ENCODE measurements at places on chromosomes 6 and 20.

DNA sequence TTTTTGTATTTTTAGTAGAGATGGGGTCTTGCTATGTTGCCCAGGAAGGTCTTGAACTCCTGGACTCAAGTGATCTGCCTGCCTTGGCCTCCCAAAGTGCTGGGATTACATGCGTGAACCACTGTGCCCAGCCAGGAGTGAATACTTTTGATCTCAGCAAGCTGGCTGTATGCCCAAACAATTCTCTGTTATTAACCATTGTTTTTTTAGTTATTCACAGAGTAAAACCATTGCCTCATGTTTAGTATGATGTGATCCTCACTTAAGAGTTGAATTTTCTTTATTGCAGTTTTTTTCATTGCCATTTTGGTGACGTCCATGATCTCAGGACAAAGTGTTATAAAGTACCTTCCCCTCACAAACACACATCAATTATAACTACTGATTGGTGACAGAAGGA is 14.8 kb downstream of the C6orf141 start:
- DNase-seq, result no peak

GRCh38 chr20:64077876-64078551 is 1.3 kb downstream of the RGS19 start:
- no peak for DNase-seq

DNA sequence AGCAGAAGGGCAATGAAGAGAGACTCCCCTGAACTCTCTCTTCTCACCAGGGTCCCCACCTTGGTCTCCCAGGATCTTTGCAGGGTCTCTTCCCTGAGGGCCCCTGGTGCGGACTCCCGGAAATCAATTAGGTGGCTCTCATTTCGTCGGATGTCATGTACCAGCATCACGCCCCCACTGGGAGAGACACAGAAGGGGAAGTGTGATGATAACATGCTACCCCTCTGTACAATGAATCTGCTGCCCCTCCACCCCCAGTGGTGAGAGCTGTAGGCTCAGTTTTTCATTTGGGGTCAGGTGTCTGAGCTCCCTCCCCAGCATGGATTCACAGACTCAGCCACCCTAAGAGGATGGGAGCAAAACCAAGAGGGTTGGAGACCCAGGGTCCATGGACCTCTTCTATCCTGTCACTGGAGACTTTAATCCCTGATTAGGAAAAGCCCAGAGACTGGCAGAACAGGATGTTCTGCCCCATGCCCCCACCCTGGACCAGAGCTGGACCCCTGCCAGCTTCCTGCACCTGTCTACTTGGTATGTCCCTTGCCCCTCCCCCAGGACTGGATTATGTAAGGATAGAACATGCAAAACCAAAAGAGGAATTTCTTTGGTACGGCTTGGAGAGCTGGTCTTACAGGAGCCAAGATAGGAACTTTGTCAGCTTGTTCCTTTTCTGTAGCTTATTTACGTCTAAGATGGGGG is 11.1 kb downstream of the GGT7 start:
- DNase-seq, result no peak

- no peak for DNase-seq
These were observed 20.1 kb downstream of the NSFL1C start for GRCh38 chr20:1446536-1446935.

GRCh38 chr6:83708970-83709747 is at the start of gene SNAP91:
TSS of gene SNAP91 (minus strand) at chr6:83709101. CDS start at chr6:83707927, 1,174 bp downstream.
- DNase-seq, result no peak

DNA sequence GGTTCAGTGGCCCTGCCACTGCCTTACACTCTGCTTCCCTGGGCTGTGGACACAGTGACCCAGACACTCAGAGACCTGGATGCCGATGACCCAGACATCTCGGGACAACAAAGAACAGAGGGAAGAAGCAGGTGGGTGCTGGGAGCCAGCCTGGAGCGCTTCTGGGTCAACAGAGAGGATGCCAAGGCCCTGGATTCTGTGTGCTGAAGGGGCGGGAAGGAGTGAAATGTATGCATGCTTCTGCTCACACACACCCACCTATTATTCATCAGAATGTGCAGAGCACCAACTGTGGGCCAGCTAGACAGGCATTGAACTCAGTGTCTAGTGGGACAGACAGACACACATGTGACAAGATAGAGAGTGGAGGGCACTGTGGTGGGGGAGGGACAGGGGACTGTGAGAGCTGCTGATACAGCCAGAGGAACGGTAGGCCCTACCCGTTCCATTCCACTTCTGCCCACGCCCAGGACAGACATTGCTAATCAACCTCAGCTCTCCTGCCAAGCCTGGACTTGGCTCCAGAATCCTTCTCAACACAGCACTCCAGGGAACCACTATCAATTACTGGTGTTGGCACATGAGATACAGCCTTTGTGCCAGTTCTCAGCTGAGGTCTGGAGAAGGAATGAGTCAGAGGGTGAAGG is 20.2 kb downstream of the KCNK15 start:
- no peak for DNase-seq

DNA sequence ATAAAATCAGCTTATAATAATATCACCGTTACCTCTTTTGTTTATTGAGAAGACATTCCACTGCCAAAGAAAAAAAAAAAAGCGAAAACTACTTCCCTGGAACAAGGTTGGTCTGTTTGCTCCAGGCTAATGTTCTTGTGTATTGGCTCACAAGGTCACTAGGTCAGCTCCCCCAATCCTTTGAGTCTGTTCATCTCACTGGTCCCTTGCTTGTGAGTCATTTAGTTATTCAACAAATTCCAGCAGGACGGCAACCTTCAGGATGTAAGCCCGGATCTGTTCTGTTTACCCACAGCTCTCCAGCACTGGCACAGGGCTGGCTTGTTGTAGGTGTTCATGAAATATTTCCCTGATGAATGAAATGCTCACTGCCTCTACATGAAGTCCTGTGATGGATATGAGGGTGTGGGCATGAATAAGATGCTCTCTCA is 3.3 kb downstream of the ARHGAP40 start:
- DNase-seq, result no peak

DNA sequence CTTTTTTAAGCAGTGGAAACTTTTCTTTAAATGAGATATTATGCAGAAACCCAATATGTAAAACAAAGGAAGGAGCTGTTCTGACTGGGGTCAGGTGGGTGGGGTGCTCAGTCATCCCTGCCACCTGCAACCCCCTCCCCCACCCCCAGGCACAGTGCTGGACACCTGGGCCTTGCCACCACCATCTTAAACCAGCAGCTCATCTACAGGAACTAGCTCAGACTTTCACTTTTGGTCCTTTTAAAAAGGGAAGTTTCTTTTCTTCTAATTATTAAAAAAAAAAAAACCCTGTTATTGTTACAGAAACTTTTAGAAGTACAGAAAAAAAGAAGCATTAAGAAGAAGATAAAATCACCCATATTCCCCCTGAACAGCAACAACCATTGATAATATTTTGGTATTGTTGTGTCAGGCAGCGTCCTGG is 37.1 kb downstream of the PPP1R16B start:
- DNase-seq, result peak; percentile 35

DNA sequence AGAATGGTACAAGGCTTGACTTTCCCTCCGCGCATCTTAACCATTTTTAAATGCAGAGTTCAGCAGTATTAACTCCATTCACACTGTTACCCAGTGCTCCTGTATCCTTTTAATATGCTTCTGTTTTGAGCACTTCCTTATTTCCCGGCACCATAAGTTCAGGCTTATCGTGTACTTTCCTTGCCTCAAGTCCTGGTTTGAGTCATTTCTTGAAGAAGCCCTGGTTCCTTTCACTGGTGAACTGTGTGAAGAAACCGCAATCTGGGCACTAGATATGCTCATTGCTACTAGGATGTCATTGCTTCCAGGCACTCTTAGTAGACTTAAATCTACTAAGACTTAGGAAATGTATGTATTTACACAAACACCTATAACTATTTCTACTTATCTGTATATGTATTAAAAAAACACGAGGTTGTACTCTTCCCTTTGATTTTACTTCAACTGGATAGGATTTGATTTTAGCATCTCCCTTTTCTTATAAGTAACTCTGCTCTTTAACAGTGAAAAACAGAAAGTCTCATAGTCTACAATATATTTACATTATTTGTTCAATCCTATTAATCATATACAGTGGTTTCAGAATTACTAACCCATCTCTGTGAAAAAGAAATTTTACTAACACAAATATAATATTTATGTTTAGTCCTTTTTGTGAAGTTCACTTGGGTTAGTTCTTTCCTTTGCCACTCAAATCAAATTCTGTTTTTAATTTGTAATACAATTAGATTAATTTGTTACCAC is 135.5 kb downstream of the CDKAL1 start:
- DNase-seq, result no peak

GRCh38 chr6:45791211-45792168 is 224.2 kb downstream of the CLIC5 start:
- DNase-seq, result no peak

- DNase-seq, result no peak
These were observed 304.1 kb downstream of the RFPL4B start for GRCh38 chr6:112651239-112651638.

DNA sequence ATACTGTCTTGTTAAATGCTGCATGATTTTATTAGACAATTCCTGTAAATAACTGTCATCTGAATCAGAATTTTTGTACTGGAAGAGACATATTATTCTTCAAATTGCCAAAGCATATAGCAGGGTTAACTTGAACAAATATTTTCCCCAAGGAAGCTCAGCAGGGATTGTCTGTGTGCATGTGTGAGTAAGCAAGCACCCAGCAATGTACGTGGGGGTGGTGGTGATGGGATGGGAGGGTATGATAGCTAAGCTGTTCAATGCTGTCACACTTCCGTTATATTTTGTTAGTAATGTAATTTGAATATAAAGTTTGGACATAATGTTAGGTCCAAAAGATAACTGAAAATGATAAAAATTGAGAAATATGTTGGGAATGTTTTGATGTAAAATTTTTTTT is 118.1 kb downstream of the MYB start:
- DNase-seq, result no peak

DNA sequence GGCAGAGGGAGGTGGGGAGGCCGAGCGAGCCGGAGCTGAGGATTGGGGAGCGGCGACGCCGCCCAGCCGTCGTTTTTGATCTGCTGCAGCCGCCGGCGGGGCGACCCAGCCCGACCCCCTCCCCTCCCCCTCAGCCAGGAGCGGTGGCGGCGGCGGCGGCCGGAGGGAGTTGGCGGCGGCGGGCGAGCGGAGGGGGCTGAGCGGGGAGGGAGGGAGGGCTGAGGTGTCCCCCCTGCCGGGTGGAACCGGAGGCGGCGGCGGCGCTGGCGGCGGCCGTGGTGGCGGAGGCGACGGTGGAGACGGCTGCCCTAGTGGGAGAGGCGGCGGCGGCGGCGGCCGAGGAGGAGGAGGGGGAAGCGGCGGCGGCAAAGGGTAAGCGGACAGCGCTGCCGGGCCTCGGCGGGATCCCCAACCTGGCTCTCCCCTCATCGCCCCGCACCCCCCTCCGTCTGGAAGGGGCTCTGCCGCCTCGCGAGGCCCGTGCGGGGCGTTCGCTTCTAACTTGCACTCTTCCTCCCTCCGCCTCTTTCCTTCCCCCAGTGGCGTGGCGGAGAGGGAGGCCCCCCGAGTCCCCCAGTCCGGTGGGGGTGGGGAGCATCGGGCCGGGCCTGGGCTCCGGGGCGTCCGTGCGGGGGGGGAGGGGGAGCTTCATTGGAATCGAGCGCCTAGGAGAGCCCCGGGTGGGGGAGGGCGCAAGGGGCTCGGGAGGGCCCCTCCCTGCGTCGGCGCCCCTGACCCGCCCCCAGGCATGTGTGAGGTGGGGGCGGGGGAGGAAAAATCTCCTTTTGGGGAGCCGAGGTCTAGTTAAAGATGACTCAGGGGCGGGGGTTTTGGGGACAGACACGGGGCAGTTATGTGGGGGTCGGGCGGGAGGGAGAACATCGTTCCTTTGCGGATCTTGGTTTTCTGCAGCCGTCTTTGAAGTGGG is at the start of gene TAB2:
Gene TAB2, plus strand, starts transcription at position 69 of the 928 bp plus-strand sequence. CDS start 52,286 bp downstream, outside the sequence.
- peak; percentile 66 for DNase-seq

DNA sequence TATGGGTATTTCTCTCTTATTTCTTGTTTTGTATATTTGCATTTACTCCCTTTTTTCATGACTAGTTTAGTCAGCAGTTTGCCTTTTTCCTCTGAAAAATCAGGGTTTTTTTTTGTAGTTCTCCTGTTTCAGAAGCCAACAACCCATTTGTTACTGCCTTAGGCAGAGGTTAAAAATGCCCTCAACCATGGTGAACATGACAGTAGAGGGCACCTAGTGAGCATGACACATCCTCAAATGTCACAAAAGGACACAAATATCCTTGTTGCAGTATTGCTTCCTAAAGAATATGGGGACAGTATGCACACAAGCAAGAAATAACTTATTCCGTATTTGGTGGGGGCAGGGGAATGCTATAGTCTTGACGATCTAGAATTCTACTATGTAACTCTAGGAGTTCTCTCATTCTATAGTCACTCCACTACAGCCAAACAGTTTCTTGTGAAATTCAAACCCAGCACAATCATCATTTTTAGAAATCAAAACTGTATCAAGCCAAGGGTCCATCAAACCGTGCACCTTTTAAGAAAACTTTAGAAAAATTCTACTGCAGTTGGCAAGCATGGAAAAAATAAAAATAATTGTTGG is 47.0 kb downstream of the GOPC start:
- DNase-seq, result no peak

DNA sequence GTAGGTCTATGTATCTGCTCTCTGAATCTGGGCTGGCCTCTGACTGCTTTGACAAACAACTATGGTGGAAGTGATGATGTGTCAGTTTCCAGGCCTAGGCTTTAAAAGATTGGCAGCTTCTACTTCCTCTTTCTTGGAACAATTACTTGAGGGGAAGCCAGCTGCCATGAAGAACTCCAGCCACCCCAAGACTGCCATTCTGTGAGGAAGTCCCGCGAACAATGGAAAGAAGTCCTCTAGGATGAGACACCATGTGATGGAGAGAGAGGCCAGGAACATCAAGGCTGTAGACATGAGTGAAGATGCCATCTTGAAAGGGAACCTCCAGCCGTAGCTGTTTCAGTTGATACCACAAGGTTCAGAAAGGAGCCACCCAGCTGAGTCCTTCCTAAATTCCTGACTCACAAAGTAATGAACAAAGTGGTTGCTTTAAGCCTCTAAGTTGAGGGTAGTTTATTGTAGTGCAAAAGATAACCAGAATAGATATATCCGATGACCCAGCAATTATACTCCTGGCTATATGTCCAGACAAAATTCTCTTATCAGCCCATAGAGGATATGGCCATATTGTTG is 15.3 kb upstream of the TCF15 start:
- DNase-seq, result no peak

- DNase-seq, result no peak
These were observed 2.0 kb downstream of the HFE start for GRCh38 chr6:26089272-26089671.

GRCh38 chr6:26550250-26550993 is 12.3 kb downstream of the HMGN4 start:
- DNase-seq, result no peak

- DNase-seq, result no peak
These were observed 27.4 kb upstream of the IGF2R start for GRCh38 chr6:159941286-159942113.

- DNase-seq, result no peak
These were observed 6.9 kb upstream of the C20orf203 start for GRCh38 chr20:32680544-32681174.

GRCh38 chr6:163626073-163626867 is 211.8 kb downstream of the QKI start:
- DNase-seq, result no peak
